ENCODE measurements at places on chromosomes 1 and 21. TPM values are rescaled to one million over a fixed set of nuclear protein-coding genes. Genes with fewer than 3 reads are reported as not detected.

- ATAC-seq, result peak; percentile 90
Measured at GRCh38 chr1:24910751-24911650, 19.1 kb downstream of the RUNX3 start.

Gene KIAA0040
- total RNA-seq, result 34.8 TPM

Gene PIK3CD
- 120 TPM for total RNA-seq

GRCh38 chr1:172895050-172895460, 155.7 kb downstream of the TNFSF18 start:
- peak; percentile 81 for ATAC-seq

GRCh38 chr1:168097921-168098528, 38.7 kb downstream of the GPR161 start:
- ATAC-seq, result no peak

Gene FAM78B
- 0.16 TPM for total RNA-seq

- ATAC-seq, result no peak
Measured at GRCh38 chr1:22114083-22115012, 28.5 kb downstream of the WNT4 start.

Gene PADI4
- total RNA-seq, result not detected

GRCh38 chr1:149917571-149918144, at the start of gene SV2A:
Gene SV2A (minus strand): TSS chr1:149917844. CDS start chr1:149913840, 4,004 bp downstream.
- ATAC-seq, result peak; percentile 91

GRCh38 chr1:22978299-22978698, 5.6 kb upstream of the LACTBL1 start:
- ATAC-seq, result no peak

Gene ANXA9
- 0.30 TPM for total RNA-seq

Gene CCDC30
- 5.2 TPM for total RNA-seq

DNA sequence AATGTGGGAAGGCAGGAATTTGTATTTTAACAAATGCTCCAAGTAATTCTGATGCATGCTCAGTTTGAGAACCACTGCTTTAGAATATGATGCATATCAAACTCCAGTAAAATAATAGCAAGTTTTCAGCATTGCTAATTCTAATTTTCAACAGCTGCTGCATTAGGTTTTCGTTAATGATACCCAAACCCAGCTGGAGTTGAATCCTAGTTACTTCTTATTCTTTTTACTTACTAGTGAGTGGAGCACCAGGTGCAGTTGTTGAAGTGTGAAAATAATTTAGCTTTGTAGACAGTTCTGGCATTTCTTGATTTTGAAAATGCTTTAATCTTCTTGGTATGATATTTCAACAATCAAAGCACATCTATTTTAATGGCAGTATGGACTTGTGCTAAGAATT, 138.5 kb downstream of the HS2ST1 start:
- no peak for ATAC-seq

DNA sequence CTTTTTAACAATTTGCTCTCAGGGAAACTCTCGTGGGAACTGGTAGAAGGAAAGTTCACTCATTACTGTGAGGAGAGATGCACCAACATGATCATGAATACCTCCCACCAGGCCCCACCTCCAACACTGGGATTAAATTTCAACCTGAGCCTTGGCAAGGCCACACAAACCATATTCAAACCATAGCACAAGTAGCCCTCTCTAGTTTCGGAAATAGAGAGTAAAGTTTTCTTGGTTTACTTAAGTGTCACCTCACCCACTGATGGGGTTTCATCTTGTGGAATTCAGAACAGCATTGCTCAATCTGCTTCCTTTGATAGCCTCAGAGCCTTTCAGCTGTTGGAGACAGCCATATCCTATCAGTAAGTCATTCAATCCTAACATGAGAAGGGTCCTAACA, 25.5 kb upstream of the CCSAP start:
- no peak for ATAC-seq

Gene HIVEP3
- 27.6 TPM for total RNA-seq

GRCh38 chr1:150010393-150011115, at the start of gene OTUD7B:
Gene OTUD7B (minus strand): TSS chr1:150010726. CDS start chr1:149977510, 33,216 bp downstream.
- ATAC-seq, result peak; percentile 69

- ATAC-seq, result peak; percentile 31
Measured at GRCh38 chr1:41622859-41623732, 138.6 kb upstream of the EDN2 start.

Gene ATAD3C
- 2.1 TPM for total RNA-seq
